ENCODE measurements at places on chromosomes 3 and 15. TPM values are rescaled to one million over a fixed set of nuclear protein-coding genes. Genes with fewer than 3 reads are reported as not detected.

The TFG gene
- total RNA-seq, result 155 TPM

The SYNPR gene
- total RNA-seq, result not detected

The WDR76 gene
- 13.7 TPM for total RNA-seq

The UQCC5 gene
- total RNA-seq, result 71.6 TPM

The TCF12 gene
- 36.9 TPM for total RNA-seq

The MYRIP gene
- not detected for total RNA-seq

The THRB gene
- total RNA-seq, result 1.4 TPM

The FILIP1L gene
- 0.17 TPM for total RNA-seq

The ZPLD1 gene
- total RNA-seq, result not detected

The LTK gene
- total RNA-seq, result 0.13 TPM

The SSR3 gene
- 160 TPM for total RNA-seq

The ZNF80 gene
- total RNA-seq, result not detected

The CX3CR1 gene
- not detected for total RNA-seq

The SAXO2 gene
- 1.3 TPM for total RNA-seq

The TP63 gene
- total RNA-seq, result 0.12 TPM

All from A549 treated with GW870086 at 1 μM for 4 hours (cell line).